ENCODE measurements at places on chromosomes 7 and 10. TPM values are rescaled to one million over a fixed set of nuclear protein-coding genes. Genes with fewer than 3 reads are reported as not detected.

GRCh38 chr7:31087351-31087750 is 35.2 kb downstream of the ADCYAP1R1 start:
- H3K36me3 ChIP-seq = no peaks in the 10 kb centered on the region
- no peak overlapping the region for H3K4me3 ChIP-seq
- H3K4me1 ChIP-seq = no peaks in the 10 kb centered on the region
- no peaks in the 10 kb centered on the region for H3K27me3 ChIP-seq
- DNase-seq = no peak

RASA4B gene
- 15.7 TPM for total RNA-seq

DNA sequence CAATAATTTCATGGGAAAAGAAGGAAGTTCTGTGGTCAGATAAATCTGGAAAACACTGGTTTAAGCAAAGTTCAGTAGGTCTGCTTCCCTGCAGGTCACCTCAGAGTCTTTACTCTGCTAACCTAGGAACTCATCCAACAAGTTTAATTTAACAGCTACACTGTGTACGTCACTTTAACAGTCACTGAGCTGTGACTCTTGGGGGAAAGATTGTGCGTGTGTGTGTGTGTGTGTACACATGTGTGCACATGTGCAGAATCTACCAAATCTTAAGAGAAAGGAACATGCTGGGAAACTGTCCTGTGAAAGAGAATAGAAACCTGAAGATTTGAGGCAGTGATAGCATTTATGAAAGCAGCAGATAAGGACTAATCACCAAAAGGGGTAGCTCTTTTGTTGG is 62.6 kb downstream of the IKZF1 start:
- H3K36me3 ChIP-seq = no peaks in the 10 kb centered on the region
- no peaks in the 10 kb centered on the region for H3K27me3 ChIP-seq
- no peak for DNase-seq

DNA sequence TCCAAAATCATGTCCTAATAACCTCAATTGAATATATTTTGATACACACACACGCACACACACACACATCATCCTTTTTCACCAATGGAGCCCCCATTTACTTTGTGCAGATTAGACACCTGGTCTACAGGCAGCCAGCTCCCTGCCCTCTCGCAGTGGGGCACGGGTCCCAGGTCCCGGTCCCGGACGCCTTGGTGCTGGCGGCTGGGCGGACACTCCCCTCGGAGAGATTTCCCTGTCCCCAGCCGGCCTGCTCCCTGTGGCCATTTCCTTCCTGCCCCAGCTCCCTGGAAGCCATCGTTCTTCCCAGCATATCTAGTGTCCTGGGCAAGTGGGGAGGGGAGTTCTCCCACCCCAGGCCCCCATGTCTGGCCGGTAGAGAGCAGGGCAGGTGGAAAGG is 14.6 kb downstream of the DPY19L1 start:
- no peak overlapping the region for H3K27ac ChIP-seq
- H3K27me3 ChIP-seq = no peaks in the 10 kb centered on the region
- H3K4me1 ChIP-seq = no peaks in the 10 kb centered on the region
- no peak overlapping the region for H3K4me3 ChIP-seq
- no peak for DNase-seq
- no peaks in the 10 kb centered on the region for H3K36me3 ChIP-seq

DNA sequence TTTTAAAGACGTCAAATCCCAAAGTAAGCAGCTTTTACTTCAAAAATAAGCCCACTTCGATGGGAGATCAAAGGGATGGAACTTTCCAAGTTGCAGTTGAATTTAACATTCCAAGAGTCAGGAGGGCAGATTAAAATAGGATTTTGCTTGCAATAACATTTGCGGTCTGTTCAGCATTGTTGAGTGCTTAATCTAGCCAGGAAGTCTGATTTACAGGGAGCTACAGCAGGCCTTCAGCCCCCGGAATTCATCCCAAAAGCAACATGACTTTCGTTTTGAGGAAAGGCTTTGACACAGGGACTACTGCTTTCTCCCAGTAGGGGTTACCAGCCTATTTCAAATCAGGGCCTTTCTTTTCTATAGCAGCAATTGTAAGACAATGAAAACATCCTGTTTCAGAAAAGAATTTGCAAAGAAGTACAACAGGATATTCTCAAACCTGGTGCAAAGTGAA is 279.6 kb upstream of the PITRM1 start:
- H3K27me3 ChIP-seq = no peaks in the 10 kb centered on the region
- no peak for DNase-seq
- no peaks in the 10 kb centered on the region for H3K36me3 ChIP-seq
- H3K27ac ChIP-seq = peak overlapping the region; percentile 39

DNA sequence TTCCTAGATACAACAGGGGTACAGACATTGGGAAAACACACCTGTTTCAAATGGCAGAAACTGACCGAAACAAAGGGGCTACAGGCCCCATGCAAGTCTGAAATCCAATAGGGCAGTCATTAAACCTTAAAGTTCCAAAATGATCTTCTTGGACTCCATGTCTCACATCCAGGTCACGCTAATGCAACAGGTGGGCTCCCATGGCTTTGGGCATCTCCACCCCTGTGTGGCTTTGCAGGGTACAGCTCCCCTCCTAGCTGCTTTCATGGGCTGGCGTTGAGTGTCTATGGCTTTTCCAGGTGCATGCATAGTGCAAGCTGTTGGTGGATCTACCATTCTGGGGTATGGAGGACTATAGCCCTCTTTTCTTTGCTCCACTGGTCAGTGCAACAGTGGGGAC is 248.1 kb upstream of the RHOBTB1 start:
- H3K27me3 ChIP-seq = no peaks in the 10 kb centered on the region
- H3K4me3 ChIP-seq = no peak overlapping the region
- H3K27ac ChIP-seq = no peak overlapping the region
- H3K36me3 ChIP-seq = no peaks in the 10 kb centered on the region
- no peaks in the 10 kb centered on the region for H3K4me1 ChIP-seq
